Activated CD8-positive, alpha-beta memory T cell treated with anti-CD3 and anti-CD28 coated beads, Interleukin-2, amount 10 ng/mL, durations not matched to agents 7 days and 5 days (primary cell): ENCODE measurements at places on chromosomes 4 and X. TPM values are rescaled to one million over a fixed set of nuclear protein-coding genes. Genes with fewer than 3 reads are reported as not detected.

The KCND1 gene
- 5.5 TPM for total RNA-seq

The VCX3A gene
- not detected for total RNA-seq

The JAKMIP1 gene
- 41.7 TPM for total RNA-seq

The GPR34 gene
- 0.67 TPM for total RNA-seq

The RHOH gene
- total RNA-seq, result 136 TPM
